Stimulated activated CD8-positive, alpha-beta memory T cell treated with anti-CD3 and anti-CD28 coated beads, Interleukin-15, amount 100 ng/mL, for 4 hours (primary cell): ENCODE measurements at places on chromosomes 4 and X.

DNA sequence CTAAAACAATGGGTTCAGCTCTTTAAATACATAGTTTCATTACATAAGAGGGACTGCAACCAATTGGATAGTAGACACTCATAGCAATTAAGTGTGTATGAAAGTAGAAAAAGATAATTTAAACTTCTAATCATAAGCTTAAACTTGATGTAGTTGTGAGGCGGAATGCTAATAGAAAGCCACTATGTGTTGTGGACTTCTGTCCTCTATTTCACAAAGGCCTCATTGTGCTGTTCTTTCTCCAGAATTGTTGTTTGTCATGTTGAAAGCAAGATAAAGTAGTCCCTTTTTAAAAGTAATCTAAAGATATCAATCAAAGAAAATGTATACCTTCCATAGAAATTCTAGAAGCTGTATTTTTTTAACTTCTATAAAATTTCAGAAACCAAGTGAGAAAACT is 329.4 kb downstream of the KLHL4 start:
- DNase-seq, result no peak

- DNase-seq, result no peak
Observed at GRCh38 chr4:97027728-97028410, 1115.4 kb downstream of the STPG2 start.

DNA sequence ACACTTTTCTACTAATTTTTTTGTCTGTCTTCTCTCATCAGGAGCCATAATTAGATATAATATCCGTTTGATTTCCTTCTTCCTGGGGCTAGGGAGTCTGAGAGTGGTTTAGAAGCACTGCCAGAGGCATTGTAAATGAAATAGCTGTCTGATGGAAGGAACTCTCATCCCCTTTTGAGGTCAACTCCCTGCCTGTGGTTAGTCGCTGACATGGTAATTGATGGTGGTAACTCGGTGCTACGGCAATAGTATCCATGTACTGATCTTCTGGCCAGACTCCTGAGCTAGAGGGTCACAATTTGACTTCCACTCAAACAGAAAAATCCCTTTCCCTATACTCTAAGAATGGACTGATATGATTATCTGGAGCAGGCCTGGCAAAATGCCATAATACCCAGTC is 108.1 kb upstream of the TRPC5 start:
- no peak for DNase-seq

GRCh38 chr4:127533028-127533700 is 99.6 kb upstream of the INTU start:
- no peak for DNase-seq

GRCh38 chr4:83389037-83389720 is 54.5 kb upstream of the HPSE start:
- DNase-seq, result no peak

- no peak for DNase-seq
Observed at GRCh38 chr4:89914609-89915550, 20.2 kb downstream of the MMRN1 start.

DNA sequence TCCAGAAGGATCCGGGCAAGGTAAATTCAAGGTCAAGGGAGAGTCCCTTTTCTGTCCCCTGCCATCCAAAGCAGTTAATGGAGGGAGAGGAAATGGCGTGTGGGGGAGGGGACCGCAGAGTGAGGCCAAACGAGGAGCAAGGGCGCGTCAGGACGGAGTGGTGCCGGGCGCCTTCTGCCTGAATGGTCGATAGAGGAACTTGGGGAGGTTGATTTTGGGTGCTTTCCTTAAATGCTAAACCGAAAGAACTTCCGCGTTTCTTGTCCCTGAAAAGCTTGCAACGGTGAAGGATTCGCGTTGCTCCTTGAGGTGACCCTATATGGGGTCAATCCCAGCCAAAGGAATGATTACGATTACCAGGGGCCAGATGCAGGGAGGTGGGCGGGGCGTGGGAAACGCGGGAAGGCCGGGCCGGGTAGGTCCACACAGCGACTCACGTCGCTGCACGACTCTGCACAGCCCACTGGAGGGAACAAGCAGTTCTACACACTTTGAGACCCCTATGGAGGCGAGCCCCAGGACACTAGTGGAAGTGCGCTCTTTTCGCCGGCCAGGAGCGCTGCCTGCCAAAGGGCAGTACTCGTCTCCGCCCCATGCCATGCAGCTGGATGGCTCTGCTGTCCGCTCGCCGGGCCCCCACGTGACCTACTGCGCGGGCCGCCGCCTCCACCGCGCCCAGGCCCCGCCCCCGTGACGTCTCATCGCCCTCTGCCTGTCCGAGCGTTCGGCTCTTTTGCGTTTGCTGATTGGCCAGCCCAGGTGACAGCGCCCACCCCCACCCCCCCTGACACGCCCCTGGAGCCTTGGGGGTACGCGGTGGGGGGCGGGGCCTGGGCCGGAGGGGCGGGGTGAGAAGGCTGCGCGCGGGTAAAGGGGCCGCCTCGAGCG is 452 bp upstream of the GK start:
- peak; percentile 72 for DNase-seq

DNA sequence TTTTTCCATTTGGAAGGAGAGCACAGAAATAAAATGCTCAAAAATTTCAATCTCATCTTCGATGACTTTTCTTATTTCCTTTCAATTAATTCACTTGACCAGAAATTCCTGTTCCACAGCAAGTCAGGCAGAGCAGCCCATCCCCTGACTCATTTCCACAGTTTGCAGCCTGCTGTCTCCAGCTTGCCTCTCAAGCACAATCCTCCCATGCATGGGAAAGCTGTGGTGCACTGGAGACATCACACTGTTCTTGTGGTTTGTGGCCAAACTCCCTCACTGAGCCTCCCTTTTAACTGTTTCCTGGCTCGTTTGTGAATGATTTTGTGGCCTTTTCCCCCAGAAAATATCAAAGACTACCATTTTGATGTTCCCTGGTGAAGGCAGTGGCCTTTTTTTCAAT is 114.0 kb upstream of the ENPEP start:
- DNase-seq, result no peak

DNA sequence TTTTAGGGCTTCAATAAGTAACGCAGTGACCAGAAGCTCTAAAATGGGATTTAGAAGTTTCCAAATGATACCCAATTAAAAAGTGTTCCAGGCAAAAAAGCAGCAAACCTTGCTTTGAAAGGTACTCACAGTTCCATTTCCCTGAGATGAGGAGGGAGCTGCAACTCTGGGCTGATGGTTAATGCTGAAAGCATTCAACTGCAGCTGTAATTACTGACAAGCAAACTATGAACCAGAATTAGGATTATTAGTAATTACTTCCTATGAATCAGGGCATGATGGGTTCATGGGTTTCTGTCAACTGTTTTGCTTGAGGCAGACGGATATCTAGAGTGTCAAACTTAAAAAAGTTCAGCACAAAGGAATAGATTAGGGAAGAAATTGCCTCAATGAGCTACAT is 357.4 kb downstream of the STIM2 start:
- no peak for DNase-seq

DNA sequence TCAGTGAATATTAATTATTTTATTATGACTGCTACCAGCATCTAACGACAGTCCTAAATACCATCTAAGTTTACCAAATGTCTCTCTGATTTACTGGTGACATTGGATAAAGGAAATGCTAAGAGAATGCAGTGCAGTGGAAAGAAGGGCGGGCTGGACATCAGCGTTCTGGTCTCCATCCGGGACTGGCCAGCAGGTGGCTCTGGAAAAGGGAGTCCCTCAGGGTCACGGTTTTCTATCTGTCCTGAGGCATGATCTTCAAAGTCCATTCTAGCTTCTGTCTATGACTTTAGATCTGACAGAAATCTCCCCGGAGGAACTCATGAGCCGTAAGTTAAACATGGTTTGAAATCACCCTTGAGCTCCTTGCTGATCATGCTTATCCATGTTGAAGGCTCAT is 3.3 kb downstream of the TRIM2 start:
- no peak for DNase-seq

GRCh38 chrX:40383360-40383759 is 197.4 kb upstream of the ATP6AP2 start:
- DNase-seq, result no peak

GRCh38 chr4:152556283-152556682 is 20.4 kb upstream of the FBXW7 start:
- DNase-seq, result no peak

DNA sequence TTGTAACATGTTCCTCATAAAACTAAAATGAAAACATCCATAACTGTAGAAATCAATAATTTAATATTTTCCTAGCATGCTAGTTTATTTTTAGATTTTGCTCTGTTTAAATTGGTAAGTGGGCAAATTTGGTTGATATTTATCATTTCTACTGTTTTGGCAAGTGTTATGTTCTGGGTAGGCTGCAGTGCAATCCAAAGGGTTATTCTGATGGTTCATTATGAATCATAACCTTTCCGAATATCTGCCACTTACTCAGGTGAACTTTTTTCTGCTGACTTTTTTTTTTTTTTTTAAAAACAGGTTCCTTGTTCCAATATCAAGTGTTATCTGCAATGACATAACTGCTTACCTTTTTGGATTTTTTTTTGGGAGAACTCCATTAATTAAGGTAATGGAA is 52.0 kb downstream of the CDS1 start:
- no peak for DNase-seq

- no peak for DNase-seq
Observed at GRCh38 chr4:76974150-76974549, 24.6 kb downstream of the SEPTIN11 start.
